ENCODE measurements at places on chromosomes 3 and 15.

DNA sequence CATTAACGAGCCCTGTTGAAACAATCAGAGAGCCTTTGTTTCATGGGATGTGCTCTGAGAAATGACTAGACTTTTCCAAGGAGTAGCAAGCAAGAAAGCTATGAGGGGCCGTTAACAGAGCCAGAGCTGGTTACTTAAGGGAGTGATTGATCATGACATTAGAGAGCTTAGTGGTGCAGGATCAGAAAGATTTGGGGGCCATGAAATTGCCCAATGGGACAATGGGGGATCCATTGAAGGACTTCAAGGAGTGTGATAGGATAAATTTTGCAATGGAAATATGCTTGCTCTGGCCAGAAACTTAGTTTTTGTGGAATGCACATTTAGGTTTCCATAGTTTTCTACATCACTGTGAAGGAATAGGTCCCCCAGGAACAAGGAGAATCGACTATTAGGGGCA lies 45.6 kb downstream of the LRRC3B start:
- DNase-seq, result no peak

- DNase-seq, result no peak
Observed at GRCh38 chr15:45451265-45451664, 71.3 kb downstream of the SLC30A4 start.

- peak; percentile 92 for DNase-seq
Observed at GRCh38 chr3:183298701-183299153, 45.7 kb downstream of the B3GNT5 start.

DNA sequence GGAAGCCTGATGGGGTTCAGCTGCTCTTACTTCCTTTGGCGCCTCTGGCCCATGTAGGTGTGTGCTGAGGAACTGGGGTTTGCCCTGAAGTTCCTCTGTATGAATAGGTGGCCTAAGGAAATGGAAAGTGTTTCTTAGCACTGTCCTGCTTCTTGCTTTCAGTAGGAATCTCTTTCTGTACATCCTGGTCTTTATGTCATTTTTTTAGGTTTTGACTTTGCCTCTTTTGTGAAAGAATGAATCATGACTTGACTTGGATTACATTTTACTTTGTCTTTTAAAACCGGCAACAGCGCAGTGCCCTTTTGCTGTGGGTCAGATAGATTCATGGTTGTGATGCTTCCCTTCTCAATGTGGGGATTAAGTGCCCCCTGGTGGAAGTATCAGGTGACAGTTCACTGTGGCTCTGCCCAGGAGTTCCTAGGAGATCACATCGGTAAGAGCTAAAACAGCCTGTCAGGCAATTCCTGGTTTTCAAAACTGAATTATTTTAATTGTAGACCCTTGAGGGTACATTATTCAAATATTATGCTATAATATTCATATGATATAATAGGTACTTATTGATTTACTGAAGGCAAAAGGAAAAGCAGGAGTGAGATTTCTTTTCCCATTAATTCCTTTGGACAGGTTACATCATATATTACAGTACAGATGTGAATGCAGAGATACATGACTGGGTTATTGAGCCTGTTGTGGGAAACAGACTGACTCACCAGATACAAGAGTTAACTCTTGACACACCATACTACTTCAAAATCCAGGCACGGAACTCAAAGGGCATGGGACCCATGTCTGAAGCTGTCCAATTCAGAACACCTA lies 95.4 kb downstream of the HCN4 start:
- peak; percentile 65 for DNase-seq

DNA sequence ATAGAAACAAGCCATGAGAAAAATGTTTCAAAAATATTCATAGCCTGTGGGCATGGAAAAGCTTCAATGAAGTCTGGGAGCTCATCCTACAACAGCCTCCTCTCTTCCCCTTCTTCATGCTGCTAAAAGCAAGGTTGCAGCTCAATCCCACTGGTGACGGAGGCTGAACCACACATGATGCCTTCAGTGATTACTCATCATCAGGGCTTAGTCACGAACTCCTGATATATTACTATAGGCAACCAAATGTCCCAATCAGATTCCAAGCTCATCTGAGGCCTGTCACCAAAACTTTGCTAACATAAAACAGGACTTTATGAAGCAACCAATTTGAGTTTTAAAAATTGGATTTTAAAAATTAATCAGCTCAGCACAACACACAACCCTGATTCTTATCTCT lies 24.0 kb upstream of the SLC24A5 start:
- peak; percentile 10 for DNase-seq

DNA sequence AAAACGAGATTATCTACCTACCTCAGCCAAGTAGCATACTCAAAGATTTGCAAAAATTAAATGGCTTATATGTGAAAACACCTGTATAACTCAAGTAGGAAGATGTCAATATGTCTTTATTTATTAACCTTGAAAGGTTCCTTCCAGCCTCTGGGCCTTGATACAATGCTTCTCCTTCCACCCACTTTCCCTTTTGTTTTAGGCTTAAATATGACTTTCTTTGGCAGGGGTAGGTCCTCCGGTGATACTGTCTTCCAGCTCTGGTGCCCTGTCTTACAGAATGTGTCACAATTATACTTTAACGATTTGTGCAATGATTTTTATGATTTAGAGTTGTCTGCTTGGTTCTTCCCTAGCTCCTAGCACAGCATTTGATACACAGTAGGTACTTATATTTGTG lies 4.1 kb downstream of the LINS1 start:
- no peak for DNase-seq

- no peak for DNase-seq
Observed at GRCh38 chr3:183393625-183394024, 34.8 kb downstream of the MCF2L2 start.

DNA sequence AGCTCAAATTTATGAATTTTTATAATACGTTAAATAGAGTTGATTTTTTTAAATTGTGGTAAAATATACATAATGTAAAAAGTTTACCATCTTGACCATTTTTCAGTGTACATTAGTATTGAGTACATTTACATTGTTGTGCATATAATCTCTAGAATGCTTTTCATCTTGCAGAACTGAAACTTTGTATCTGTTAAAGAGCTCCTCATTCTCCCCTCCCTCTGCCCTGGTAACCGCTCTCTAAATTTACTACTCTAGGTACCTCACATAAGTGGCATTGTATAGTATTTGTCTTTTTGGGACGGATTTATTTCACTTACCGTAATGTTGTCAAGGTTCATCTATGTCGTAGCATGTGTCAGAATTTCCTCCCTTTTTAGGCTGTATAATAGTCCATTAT lies 13.6 kb downstream of the TBC1D23 start:
- DNase-seq, result no peak

GRCh38 chr3:134917631-134918030 lies 122.6 kb downstream of the EPHB1 start:
- no peak for DNase-seq

DNA sequence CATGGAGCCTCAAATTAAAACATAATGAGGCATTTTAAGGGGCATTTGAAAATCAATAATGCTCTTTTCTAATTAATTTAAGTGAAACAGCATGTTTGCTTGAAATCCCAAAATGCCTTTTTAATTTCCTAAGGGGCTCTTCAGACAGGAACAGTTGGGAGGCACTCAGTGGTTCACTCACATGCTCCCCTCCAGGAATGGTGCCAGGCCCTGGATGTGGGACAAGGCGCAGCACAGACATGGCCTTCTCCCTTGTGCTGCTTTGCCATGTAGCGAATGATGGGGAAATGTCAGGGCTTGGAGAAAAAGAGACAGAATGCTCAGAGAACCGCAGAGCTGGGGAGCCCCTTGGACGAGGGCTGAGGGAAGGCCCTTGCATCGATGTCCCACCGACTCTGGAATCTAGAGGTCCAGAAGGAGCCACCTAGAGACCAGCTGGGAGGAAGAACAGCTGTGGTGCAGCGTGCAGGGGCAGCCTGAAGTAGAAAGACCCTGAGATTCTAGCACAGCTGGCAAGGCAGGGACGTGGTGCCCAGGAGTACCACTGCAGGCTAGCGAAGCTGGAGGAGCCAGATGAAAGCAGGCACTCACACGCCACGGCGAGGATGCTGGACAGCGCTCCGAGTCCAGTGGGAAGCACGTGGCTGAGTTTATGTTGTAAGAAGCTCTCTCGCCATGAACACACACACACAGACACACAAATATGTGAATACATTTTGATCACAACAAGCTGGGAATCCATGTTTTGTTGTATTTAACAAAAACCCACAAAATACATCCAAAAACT lies 27.0 kb downstream of the NSMCE3 start:
- no peak for DNase-seq

GRCh38 chr15:45572617-45573016 lies 14.6 kb upstream of the BLOC1S6 start:
- no peak for DNase-seq

- no peak for DNase-seq
Observed at GRCh38 chr3:46416125-46416810, 9.2 kb downstream of the CCRL2 start.
